ENCODE measurements at places on chromosomes 12 and 14.

DNA sequence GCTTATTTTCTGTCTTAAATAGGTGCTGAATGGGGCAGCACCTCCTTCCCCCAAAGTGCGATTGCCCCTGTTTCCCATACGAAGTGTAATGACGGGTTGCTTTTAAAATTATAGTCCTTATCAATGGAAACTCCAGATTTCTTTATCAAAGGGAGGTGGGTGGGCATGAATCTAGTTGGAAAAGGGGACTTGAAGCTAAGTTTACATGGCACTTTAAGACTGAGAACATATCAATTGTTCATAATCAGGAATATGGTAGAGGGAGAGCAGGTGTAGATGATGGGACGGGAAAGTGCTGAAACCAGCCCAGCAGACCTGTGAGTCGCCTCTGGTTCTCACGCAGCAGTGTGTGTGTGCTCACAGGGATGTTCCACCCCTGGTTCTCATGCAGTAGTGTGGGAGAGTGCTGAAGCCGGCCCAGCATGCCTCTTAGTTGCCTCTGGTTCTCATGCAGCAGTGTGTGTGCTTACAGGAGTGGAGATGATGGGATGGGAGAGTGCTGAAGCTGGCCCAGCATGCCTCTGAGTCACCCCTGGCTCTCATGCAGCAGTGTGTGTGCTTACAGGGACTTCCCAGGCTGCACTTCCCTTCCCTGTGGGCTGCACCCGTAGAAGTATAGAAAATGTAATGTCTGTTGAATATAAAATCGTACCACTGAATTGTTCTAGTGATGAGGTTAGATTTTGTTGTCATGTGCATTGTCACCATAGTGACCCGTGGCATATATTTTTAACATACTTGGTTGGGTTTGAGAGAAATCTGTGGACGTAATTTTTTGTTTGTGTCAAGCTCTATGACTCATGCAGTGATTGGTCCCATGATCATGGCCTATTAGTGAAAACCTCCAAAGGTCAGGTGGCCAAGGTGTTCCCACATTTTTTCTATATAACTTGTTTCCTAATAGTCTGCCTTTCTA is 51.6 kb downstream of the GPATCH2L start:
- DNase-seq, result peak; percentile 78

- peak; percentile 55 for DNase-seq
Measured at GRCh38 chr14:100278702-100279101, 27.5 kb downstream of the SLC25A29 start.

- DNase-seq, result no peak
Measured at GRCh38 chr14:22753586-22753985, 12.9 kb upstream of the OXA1L start.

DNA sequence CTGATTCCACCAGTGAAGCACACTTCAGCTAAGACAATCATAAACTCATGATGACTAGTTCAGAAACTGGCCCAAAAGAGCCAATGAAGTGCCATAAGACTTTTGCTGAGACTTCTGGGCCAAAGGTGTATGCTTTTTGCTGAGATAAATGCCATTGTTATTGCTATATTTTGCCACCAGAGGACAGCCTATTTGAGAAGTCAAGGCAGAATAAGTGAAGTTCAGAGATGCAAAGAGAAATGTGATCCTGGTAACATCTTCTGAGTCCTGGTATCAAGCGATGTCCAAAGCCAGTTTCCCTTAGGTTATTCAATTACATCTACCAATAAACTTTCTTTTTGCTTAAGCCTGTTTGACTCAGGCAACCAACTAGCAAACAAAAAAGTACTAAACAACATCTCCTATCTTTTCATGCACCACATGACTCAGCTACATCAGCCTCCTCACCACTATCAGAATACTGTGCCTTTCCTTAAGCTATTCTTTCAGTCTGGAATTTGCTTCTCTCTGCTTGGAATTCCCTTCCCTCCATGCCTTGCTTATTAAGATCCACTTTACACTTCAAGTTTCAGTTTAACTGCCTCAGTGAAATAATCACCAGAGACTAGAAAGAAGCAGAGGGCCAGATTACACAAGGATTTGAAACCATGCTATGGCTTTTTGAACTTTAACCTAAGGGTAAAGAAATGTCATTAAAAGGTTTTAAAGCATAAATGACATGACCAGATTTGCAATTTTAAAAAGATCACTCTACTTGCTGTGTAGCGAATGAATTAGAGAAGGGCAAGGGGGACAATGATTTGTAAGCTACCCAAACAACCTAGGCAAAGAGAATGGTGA is 14.0 kb downstream of the CRY1 start:
- DNase-seq, result peak; percentile 25

GRCh38 chr12:124928912-124929530 is 14.6 kb upstream of the UBC start:
- DNase-seq, result no peak

DNA sequence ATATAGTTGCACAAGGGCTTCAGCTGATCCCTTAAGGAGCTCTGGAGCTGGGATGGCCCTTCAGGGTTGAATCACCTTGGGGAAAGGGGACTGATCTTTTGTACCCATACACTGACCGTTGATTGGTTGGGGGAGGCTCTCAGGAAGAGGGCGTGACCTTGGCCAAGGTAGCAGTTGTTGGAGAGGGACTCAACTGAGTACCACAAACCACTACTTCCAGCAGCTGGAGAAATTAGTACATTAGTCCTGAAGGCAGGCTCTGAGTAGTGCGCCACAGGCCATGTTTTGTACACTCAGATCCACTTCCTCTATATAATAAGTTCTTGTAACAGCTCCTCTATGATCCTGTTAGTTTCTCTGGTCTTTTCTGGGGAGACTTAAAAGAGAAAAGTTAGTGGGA is 317.6 kb downstream of the CCDC91 start:
- no peak for DNase-seq

GRCh38 chr14:103436533-103436932 is 51.3 kb downstream of the MARK3 start:
- peak; percentile 50 for DNase-seq

- peak; percentile 54 for DNase-seq
Measured at GRCh38 chr12:113162102-113163029, 12.8 kb downstream of the CFAP73 start.
